ENCODE measurements at places on chromosomes 3 and 15.

DNA sequence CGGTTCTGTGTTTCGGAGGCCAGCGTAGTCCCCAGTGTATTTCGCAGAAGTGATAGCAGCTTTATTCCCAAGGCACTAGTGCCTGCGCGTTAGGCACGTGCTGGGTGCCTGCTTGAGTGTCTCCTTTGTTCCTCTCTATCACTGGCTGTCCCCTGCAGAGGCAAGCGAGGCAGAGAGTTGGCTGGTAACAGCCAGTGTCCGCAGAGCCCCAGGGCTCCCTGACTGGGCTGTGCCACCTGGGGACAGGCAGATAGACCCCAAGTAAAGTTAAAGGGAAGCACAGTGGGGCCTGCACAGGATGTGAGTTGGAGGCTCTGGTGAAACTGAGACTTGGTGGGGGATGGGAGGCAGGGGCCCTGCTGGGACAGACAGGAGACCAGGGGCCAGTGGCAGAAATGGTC lies 50.7 kb downstream of the APBA2 start:
- no peak for DNase-seq

DNA sequence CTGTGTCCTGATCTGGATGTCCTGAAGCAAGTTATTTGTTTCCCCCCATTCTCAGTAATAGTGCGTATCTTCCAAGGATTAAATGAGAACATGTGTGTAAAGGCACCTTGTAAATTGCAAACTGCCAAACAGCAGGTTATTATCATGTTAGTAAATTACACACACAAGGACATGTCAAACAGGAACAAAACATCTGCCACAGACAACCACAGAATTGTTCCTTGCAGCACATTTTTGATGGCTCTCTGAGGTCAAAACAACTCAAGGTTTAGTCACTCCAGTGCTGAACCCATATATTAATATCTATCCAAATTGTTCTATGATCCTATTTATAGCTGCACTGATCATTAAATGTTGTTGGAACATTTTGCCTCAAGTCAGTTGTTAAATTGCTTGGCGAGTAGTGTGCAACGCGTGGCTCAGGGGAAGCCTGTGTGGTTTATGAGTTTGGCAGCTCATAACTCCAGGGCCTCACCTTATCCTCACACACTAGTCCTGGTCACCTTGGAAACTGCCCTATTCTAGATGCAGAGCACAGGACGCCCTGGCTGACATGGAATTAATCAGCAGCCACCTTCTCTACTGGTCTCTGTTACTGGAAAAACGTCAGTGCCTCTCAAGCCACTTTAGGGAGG lies 46.3 kb upstream of the CDV3 start:
- DNase-seq = no peak

GRCh38 chr3:36733723-36734122 lies 30.6 kb downstream of the DCLK3 start:
- DNase-seq = no peak

DNA sequence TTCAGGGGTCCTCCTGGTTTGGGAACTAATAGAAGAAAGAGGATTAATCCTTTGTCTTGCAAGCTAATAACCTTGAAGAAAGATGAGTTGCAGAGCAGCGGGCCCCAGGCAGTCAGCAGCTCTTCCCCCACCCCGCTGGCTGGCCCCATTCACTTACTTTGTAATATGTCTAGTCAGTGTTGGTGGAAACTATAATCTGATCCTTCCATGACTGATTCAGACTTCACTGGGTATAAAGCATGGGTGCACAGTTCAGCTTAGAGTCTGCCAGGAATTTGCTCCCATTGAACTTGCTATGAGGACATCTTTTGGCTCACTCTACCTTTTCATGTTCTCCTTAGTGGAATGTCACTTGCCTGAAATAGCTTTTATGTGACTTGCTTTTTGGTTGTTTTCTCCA lies 117.7 kb downstream of the CCNL1 start:
- DNase-seq = no peak

- no peak for DNase-seq
These were observed 6.5 kb downstream of the OR5K4 start for GRCh38 chr3:98359993-98360675.

- DNase-seq = no peak
These were observed 10.9 kb downstream of the TTLL3 start for GRCh38 chr3:9820946-9821345.

GRCh38 chr3:46466871-46467403 lies 2.2 kb upstream of the LTF start:
- DNase-seq = no peak

- DNase-seq = no peak
These were observed 77.4 kb downstream of the ACAP2 start for GRCh38 chr3:195365371-195365770.

DNA sequence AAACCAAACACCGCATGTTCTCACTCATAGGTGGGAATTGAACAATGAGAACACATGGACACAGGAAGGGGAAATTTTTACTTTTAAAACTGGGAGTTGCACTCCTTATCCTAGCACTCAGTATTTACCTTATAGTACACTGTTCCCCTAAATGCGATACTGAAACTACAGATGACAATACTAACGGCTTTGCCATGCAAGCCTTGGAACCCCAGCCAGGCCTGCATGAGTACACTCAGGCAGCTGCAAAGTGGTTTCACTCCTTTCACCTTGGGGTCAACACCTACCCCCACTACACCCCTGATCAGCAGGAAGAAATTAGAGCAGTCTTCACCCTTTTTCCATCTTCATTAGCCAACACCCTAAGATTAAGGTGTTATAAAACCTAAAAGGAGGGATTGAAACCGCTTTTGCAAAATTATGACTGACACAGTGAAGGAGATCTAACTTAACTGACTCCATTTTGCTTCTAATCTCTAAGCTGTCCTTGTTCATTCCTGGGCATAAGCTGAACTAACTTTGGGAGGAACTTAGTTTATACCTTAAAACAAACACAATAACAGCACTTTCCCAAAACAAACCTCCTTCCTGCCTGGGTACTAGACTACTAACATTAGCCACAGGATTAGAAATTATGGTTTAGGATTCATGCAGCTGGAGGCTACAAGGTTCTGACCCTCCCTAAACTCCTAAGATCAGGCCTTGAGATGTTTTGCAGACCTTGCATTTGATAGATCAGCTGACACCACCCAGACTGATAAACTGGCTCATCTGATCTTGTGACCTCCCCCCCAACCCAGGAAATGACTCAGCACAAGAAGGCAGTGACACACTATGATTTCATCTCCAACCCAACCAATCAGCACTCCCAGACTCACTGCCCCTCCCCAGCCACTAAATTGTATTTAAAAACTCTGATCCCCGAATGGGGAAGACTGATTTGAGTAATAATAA lies 452.1 kb upstream of the PPP2R3A start:
- no peak for DNase-seq

DNA sequence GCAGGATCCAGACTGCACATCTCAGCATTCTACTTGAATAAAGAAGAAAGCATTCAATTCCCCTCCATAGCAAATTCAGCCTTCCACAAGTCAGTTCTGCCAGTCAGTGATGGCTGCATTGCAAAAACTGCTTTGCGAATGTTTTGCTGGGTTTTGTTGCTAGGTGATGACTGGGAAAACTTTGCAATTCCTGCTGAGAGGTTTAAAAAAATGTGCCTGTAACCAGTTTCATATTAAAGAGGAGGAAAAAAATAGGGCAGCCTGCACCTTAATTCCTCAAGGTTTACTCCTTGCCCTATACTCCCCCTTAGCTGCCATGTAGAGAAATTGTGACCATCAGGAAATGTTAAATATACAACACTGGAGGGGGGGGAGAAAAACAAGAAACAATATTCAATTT lies 225.6 kb upstream of the ATP11B start:
- DNase-seq = no peak

- no peak for DNase-seq
These were observed 43.6 kb upstream of the PIAS1 start for GRCh38 chr15:68010361-68011153.

DNA sequence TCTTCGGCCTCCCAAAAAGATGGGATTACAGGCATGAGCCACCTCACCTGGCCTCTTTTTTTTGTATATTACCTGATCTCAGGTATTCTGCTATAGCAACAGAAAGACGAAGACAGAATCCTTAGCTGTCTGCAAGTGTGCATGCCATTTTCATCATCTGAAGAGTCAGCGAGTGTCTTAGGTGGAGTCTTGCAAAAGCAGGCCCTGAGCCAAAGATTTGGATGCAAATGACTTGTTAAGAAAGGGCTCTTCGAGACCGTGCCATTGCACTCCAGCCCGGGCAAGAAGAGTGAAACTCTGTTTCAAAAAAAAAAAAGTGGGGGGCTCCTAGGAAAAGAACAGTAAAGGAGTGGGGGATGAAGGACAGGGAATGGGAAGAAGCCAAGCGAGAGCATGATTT lies 10.2 kb upstream of the TRIM69 start:
- DNase-seq = no peak

- DNase-seq = no peak
These were observed 152.9 kb downstream of the XXYLT1 start for GRCh38 chr3:195117978-195118581.

DNA sequence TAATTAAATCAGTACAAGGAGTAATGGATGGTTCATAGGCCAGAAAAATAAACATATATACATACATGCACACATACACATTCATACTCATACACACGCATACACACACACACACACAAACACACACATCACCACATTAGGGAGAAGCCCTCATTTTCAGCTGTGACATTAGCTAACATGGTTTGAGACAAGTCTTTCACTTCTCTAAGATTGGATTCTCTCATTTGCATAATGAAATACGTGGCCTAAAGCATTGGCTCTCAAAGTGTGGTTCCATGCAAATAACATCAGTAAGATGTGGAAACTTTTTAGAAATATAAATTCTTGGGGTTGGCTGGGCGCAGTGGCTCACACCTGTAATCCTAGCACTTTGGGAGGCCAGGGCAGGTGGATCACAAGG lies 452.6 kb downstream of the TAFA4 start:
- DNase-seq = no peak

DNA sequence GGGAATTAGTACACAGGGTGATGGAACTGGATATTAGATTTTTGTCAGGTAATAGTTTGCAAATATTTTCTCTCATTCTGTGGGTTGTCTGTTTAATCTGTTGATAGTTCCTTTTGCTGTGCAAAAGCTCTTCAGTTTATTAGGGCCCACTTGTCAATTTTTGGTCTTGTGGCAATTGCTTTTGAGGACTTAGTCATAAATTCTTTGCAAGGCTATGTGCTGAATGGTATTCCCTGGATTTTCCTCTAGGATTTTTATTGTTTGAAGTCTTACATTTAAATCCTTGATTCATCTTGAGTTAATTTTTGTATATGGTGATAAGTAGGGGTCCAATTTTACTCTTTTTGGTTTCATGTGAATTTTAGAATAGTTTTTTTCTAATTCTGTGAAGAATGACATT lies 111.3 kb downstream of the ARRDC4 start:
- no peak for DNase-seq

DNA sequence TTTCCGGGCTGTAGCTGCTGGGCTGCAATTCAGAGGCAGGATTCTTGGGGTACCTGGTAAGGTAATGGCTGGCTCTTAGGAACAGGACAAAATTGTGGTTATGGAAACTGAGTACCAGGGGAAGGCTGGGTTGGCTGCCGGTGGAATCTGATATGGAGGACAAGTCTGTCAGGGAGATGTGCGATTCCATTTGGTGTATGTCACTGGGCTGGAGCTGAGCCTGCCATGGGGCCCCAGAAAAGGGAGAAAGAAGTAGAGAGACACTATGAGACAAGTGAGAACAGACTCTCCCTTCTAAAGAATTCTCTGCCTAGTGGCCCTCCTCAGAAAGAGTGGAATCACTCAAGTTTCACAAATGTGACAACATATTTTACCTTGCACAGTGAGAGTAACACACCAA lies 368.2 kb upstream of the ROPN1 start:
- DNase-seq = no peak

DNA sequence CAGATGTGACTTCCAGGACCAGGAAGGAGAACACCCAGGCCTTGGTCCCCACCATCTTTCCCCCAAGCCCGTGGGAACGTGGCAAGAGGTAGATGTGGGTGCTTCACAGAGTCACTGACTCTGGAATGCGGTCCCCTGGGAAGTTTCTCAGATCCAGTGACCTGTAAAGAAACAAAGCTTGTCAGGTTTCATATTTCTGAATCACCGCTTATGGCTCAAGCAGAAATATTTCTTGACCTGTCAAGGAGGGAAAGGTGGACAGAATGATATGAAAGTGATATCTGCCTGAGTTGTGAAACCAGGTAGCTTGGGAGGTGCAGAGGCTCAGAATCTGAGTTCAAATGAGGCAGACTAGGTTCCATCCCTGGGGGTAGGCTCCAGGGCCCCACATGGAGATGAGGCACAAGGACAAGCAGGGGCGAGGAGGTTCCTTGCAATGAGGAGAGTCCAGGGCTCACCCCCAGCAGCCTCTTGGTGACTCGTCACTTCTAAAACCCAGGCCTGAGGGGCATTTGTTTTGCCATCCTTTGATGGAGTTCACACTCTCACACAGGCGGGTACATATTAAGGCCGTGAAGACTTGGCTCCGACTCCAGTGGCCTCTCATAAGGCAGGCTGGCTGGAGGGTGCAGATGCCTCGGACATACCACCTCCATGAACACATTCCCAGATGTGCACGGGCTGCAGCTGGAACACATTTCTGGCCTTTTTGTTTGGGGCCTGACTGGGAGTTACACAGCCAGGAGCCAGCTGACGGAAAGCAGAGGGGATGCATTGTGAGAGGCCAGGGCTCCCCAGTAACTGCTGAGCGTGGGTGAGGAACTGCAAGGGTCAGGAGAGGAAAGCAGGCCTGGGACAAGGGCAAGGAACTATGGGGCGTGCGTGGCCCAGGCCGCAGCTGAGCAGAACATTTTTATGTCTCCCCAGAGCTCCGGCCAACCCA lies 1.3 kb downstream of the CILP start:
- DNase-seq = no peak

GRCh38 chr3:55899887-55900286 lies 412.8 kb upstream of the WNT5A start:
- DNase-seq = no peak

DNA sequence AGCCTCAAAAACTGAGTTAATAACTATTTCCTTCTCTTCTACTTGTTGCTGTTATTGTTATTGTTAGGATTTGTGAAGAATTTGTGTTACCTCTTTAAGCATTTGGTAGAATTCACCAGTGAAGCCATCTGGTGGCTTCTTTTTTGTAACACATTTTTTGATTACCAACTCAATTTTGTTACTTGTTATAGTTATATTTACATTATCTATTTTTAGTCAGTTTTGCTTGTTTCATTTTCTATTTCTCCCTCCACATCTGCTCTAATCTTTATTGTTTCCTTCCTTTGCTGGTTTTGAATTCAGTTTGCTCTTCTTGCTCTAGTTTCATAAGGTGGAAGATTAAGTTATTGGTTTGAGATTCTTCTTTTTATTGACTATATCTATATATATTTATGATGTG lies 3.7 kb upstream of the SLC9C1 start:
- no peak for DNase-seq

- no peak for DNase-seq
These were observed 106.6 kb downstream of the FBXL22 start for GRCh38 chr15:63703641-63704240.

DNA sequence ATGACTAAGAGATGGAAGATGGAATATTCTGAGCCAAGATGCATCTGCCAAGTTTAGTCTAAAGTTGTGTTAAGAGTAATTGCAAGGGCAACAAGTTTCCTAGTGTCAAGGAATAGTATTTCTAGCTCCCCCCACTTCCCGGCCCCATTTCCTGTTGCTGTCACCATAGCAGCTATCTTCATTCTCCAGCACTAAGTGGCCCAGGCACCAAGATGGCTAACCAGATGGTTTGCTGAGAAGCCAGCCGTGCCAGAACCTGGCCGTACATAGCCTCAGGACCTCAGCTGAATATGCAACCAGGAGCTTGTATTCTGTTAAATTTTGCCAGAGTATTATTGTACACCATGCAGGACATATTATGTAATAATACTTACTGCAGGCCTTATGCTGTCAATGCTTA lies 108.8 kb upstream of the UMPS start:
- no peak for DNase-seq

- DNase-seq = no peak
These were observed 31.9 kb downstream of the CMTM7 start for GRCh38 chr3:32423534-32423933.
